Activated T-cell treated with anti-CD3 and anti-CD28 coated beads, Interleukin-2, amount 50 U/mL, for 48 hours (primary cell): ENCODE measurements at places on chromosomes 7 and 10.

DNA sequence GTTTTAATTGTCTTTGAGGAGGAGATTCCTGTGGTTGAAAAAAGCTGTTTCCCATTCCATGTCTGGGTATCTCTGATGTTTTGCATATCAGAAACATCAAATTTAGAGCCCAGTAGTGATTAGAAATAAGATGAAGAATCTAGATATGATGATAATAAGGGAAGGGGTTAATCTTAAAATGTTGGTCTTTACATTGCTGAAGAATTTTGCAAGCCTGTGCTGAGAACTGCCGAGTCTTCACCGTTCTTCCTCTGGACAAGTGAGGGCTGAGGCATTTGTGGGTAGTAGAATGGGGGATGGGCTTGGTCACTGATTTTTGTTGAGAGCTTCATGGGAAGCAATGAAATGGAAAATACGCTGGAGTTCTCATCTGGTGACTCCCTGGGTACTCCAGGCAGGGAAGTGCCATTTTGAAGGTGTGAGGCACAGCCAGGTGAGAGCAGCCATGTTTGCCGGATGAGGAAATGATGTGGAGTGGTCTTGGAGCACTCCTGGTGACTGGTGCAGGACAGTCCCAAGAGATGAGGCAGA lies 10.2 kb downstream of the TCF7L2 start:
- no peak for DNase-seq

GRCh38 chr7:33964417-33965182 lies 59.3 kb downstream of the BMPER start:
- DNase-seq, result no peak

GRCh38 chr7:42167631-42168236 lies 69.3 kb downstream of the GLI3 start:
- DNase-seq, result no peak

DNA sequence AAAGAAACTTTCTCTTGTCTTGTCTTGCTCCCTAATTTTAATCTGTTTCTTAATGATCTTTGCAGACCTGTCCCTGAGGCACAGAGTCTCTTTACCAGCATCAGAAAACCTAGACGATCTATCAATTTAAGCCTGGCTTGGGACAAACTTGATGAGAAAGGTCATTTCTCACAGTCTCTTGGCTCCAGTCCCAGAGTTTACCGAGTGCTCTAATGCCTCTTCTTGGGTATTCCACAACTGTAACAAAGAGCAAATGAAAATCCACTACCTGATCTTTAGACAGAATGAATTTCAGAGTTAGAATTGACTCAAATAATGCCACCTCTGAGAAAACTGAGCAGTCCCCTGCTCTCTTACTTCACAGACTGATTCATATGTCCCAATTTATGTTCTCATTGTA lies 106.4 kb upstream of the DNAJB12 start:
- no peak for DNase-seq

DNA sequence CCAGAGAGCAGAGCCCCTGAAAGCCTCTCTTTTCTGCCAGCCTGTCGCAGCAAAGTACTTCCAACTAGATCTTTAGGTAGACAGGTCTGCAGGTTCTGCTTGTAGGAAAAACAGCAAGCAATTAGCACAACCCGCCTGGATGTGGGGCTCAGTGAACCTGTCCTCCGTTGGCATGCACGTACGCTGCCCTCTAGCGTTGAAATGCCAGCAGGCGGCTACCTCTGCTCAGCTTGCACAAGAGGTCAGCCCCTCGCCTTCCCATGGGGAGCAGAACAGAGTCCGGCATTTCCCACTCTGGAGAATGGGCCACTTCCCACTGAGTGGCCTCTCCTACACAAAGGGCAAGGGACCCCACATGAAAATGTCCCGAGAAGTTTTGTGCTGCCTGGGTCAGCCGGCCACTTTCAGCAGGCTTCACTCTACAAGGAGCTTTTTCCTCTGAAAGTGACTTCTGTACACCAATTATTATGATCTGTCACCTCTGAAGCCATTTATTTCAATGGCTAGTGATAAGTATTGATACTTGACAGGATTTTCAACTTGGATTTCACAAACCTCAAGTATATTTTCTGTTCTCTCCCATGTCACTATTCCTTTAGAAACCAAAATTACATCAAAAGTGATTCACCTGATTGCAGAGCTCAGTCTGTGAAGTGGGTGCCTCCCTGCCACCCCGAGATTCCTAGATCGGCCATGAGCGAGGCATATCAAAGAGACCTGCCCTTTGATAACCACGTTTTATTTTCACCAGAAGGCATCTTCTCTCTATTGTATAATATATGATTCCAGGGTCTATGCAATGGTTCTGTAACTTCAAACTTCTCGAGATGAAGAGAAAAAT lies 56.7 kb downstream of the JCAD start:
- DNase-seq, result peak; percentile 78

- no peak for DNase-seq
These were observed 253.0 kb upstream of the GRB10 start for GRCh38 chr7:51035716-51036115.

- DNase-seq, result no peak
These were observed 180.6 kb downstream of the CAMK1D start for GRCh38 chr10:12529976-12530375.

DNA sequence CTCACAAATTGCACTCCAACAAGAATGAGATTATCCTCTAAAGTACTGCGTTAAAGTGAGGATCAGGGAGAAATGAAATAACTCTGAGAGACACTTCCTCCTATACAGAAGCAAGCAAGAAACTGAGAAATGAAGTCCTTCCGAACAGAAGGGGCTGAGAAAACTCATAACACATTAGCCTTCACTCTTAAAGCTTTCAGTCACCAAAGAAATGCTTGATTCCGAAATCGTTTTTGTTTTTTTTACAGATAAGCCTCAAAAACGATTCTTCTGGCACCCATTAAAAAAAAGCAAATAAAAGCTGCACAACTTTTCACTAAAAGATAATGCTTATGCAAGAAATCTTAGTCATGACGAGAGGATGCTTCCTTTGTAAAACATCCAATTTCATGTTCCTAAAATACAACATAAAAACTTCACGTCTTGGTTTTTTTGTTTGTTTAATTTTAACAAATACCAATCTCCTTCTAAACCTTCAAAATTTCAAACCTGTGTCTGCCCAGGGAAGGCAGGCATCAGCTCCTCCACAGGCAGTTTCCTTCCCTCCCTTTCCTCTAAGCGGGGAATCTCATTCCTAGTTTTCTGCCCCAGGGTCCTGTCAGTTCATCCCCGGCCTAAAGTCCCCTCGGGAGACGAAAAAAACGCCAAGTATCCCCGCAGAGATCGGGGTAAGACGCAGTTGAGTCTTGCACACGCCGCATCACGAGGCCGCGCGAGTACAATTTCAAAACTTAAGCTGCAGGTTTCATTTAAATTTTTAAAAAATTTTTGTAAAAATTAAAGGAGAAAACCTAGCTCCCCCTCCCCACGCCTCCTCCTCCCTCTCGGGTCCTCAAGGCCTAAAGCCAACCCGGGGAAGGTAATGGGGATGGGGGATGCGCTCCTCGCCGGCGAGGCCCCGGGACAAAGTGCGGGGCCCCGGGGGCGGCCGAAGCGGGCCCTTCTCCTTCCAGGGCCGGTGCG lies 1.1 kb downstream of the BAZ1B start:
- no peak for DNase-seq

GRCh38 chr10:65581426-65582026 lies 1344.3 kb upstream of the LRRTM3 start:
- no peak for DNase-seq

GRCh38 chr7:22150221-22150620 lies 204.5 kb upstream of the CDCA7L start:
- DNase-seq, result no peak

- no peak for DNase-seq
These were observed 194.6 kb downstream of the MLLT10 start for GRCh38 chr10:21728618-21729017.

DNA sequence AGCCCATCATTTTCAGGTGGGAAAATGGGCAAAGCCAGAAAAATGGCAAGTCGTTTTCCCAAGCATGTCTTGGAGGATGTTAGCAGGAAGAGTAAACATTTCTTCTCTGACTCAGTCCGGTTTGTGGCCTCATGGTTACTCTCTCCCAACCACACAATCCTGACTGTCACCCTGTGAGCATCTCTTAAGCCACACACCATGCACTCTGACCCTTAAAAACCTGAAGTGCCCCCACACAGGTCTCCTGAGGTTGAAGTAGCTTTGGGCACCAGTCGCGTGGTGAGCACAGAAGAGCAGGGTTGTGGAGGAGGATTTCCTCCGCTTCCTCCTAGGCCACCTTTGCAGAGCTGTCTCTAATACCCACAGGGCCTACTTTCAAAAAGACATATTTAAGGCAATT lies 387.3 kb upstream of the NPVF start:
- no peak for DNase-seq

GRCh38 chr7:66575398-66575797 lies 53.3 kb upstream of the KCTD7 start:
- no peak for DNase-seq

- DNase-seq, result no peak
These were observed 467.1 kb downstream of the SDK1 start for GRCh38 chr7:3767917-3768777.

DNA sequence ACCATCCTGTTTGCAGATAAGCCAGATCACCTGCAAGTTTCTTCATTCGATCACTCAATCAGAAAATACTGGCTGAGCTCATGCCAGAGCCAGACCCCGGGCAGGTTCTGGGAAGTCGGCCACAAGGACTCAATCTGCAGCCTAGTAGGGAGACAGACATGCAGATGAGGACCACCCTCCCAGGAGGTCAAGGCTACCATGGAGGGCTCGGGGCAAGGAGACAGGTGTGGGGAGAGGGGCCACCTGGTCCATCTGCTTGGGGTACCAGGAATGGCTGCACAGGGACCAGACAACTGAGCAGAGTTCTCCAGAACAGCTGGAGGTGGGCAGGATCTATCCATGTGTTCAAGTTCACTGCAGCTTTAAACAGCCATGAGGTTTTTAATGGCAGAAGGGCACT lies 16.8 kb upstream of the CPXM2 start:
- no peak for DNase-seq
